PC-9 (cell line): ENCODE measurements at places on chromosomes 6 and 20. TPM values are rescaled to one million over a fixed set of nuclear protein-coding genes. Genes with fewer than 3 reads are reported as not detected.

Gene MLN
- not detected in 2 replicates for total RNA-seq

Gene SLC22A3
- not detected in 2 replicates for total RNA-seq

DNA sequence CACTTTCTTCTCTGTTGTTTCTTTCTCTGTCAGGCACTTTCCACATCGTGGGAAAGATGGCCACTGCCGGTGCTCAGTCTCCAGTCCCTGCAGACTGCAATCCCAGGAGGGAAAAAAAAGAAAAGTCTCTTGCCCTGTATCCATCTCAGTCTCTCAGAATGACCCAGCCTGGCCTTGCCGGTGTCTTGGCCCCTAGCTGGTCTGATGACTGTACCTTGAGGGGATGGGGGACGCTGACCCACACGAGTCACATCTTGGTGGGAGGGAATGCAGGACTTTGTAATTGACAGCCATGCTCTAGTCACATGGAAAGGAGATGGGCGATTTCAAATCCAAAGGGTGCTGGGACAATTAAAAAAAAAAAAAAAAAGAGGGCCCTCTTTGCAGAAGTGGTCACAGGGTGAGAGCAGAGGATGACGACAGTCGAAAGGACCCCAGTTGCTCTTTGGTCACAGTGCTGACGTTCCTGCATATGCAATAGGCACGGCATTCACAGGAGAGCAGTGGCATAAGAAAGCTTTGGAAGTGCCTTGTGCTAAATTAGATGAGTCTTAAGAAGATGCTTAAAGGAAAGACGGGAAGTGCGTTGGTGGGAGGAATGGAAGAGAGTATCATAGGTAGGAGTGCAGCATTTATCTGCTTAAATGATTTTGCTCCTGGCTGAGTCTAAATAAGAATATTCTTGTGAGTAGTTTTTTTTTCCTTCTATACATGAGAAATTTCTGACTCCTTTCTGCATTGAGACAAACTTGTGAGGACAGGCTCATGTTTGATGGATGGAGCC lies 63.9 kb upstream of the AKAP12 start:
- H3K4me1 ChIP-seq: no peaks in the 10 kb centered on the region
- H3K4me3 ChIP-seq: no peak overlapping the region
- no peaks in the 10 kb centered on the region for H3K36me3 ChIP-seq
- H3K27ac ChIP-seq: no peak overlapping the region
- no peaks in the 10 kb centered on the region for H3K27me3 ChIP-seq

Gene LRRC73
- total RNA-seq: 0.55 and 1.5 TPM in 2 replicates

DNA sequence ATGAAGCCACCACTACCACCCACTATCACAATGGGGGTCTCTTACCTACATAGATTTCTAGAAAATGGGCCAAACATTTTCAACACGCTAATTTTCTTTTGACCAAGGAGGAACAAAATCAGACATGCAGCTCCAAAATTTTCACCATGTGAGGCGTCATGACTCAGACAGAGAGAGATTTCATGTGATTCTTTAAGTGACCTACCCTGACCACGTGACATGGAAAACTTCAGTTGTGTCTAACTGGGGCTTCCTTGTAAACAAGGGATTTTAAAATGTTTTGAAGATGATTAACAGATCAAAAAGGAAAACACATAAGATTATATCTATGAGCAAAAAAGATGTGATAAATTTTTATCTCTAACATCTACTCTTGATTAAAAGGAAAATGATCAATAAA lies 199.2 kb downstream of the TBXT start:
- no peak for DNase-seq
- peaks cover 25% of the 10 kb centered on the region for H3K27me3 ChIP-seq
- no peaks in the 10 kb centered on the region for H3K4me1 ChIP-seq
- H3K4me3 ChIP-seq: no peak overlapping the region
- H3K36me3 ChIP-seq: no peaks in the 10 kb centered on the region

Gene ADA
- total RNA-seq: 28.2 and 32.9 TPM in 2 replicates

Gene C20orf96
- 20.7 and 25.7 TPM in 2 replicates for total RNA-seq

DNA sequence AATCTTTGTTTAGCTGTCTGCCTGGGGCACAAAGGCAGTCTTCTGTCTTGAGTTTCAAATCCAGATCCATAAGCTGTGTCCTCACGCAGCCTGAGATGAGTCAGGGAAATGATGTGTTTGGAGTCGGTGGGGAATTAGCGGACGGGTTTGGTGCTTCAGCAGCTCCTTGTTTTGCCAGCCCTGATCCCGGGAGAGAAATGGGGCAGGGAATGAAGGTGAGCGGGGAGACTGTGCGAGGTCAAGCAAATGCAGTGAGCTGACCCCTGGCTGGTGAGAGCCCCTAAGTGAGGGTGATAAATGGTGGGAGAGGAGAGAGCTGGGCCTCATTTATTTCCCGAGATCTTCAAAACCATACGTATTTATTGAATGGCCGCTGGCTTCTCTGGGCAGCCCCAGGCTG lies 21.6 kb downstream of the DUSP22 start:
- no peaks in the 10 kb centered on the region for H3K36me3 ChIP-seq
- no peak overlapping the region for H3K4me3 ChIP-seq
- H3K27me3 ChIP-seq: peaks cover 85% of the 10 kb centered on the region
- H3K4me1 ChIP-seq: no peaks in the 10 kb centered on the region
- no peak for DNase-seq
- no peak overlapping the region for H3K27ac ChIP-seq

DNA sequence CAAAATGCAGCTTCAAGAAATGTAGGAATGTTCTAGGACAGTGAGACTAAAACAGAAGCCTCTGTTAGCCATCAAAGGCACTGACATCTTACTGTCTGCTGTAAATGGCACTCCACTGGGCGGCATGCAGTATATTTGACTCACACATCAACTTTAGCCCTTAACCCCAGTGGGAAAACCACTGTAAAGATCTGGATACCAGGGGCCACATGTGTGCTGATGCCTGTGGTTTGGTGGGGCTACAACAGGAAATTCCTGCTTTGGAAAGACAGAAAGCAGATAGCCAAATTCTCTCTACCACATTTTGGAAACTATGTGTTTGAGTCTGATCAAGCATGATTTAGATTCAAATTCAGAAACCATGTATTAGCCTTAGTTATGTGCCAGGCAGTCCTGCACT lies 4.3 kb downstream of the PFDN4 start:
- H3K4me3 ChIP-seq: no peak overlapping the region
- no peak for DNase-seq
- H3K27ac ChIP-seq: no peak overlapping the region
- no peaks in the 10 kb centered on the region for H3K27me3 ChIP-seq

Gene NFATC2
- 6.3 and 6.8 TPM in 2 replicates for total RNA-seq

- peaks cover 16% of the 10 kb centered on the region for H3K4me1 ChIP-seq
- H3K27ac ChIP-seq: no peak overlapping the region
- no peaks in the 10 kb centered on the region for H3K27me3 ChIP-seq
- DNase-seq: no peak
- no peaks in the 10 kb centered on the region for H3K36me3 ChIP-seq
These were observed 147.5 kb upstream of the SYNDIG1 start for GRCh38 chr20:24321973-24322372.

DNA sequence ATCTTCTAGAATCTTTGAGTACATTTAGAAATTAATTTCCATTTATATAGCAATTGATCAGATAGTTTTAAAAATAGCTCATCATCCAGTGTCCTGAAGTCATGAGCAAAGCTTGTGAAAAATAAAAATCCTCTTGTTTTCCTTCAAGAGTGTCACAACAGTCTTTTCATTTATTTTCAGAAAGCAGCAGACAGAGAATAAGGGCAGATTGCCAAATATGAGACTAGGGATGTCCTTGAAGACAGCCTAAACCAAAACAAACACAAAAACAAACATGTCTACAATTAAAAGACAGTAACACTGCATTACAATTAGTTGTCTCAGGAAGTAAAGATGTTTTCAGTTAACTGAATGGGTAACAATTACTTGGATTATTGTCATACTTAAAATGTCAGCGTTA lies 682.8 kb downstream of the TFAP2A start:
- H3K4me3 ChIP-seq: no peak overlapping the region
- no peak overlapping the region for H3K27ac ChIP-seq
- H3K36me3 ChIP-seq: no peaks in the 10 kb centered on the region

GRCh38 chr6:40112350-40112749 lies 178.1 kb upstream of the MOCS1 start:
- H3K27ac ChIP-seq: no peak overlapping the region
- no peaks in the 10 kb centered on the region for H3K36me3 ChIP-seq
- H3K27me3 ChIP-seq: no peaks in the 10 kb centered on the region
- no peak for DNase-seq
- no peaks in the 10 kb centered on the region for H3K4me1 ChIP-seq

Gene MTHFD1L
- total RNA-seq: 53.3 and 65.8 TPM in 2 replicates

Gene TCF19
- 19.0 and 26.0 TPM in 2 replicates for total RNA-seq

Gene ECT2L
- not detected in 2 replicates for total RNA-seq

Gene MAP3K4
- 13.0 and 20.0 TPM in 2 replicates for total RNA-seq

Gene GOPC
- 10.8 and 14.1 TPM in 2 replicates for total RNA-seq

Gene BACH2
- total RNA-seq: 2.3 and 4.2 TPM in 2 replicates

- DNase-seq: no peak
- H3K36me3 ChIP-seq: 0 out of 2 replicates have a peak, but pooled peaks cover 4% of the 10 kb centered on the region
- no peak overlapping the region; the same call in 1 of the 2 replicates for H3K4me3 ChIP-seq
- H3K4me1 ChIP-seq: peaks cover 36% of the 10 kb centered on the region
- no peaks in the 10 kb centered on the region for H3K27me3 ChIP-seq
These were observed 94.2 kb downstream of the RREB1 start for GRCh38 chr6:7201732-7202541.

GRCh38 chr6:138988469-138988834 lies 399 bp upstream of the REPS1 start:
- peaks cover 48% of the 10 kb centered on the region for H3K4me1 ChIP-seq
- H3K4me3 ChIP-seq: peak overlapping the region; percentile 77
- no peaks in the 10 kb centered on the region for H3K36me3 ChIP-seq
- H3K27ac ChIP-seq: peak overlapping the region; percentile 70

Gene AKAP12
- total RNA-seq: 9.2 and 12.6 TPM in 2 replicates

DNA sequence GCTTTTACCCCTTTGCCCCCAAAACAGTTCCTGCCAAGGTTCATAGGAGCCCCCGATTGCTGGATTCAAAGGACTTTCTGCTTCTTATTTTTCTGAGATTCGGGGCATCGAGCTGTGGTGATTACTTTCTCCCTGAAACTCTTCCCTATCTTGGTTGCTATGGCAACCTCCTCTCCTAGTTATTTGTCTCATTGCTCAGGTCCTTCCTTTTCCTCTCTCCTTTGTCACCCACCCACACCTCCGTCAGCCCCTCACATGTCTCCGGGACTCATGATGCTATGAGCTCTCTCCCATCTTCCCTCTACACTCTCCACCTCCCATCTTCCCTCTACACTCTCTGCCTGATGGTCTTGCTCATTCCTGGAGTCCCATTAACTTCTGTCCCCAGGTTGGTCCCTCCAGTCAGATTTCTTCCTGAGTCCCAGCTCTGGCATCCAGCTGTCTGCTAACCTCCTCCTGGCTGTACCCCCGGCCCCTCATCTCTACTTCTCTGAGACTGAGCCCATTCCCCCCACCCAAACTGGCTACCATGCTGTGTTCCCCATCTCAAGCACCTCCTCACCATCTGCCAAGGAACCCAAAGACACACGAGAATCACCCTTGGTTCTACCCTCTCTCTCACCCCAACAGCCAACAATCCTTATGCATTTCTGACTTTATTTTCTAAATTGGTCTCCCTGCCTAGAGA lies 30.2 kb upstream of the NNAT start:
- no peak overlapping the region for H3K4me3 ChIP-seq
- DNase-seq: no peak
- peaks cover 54% of the 10 kb centered on the region for H3K27me3 ChIP-seq
- H3K4me1 ChIP-seq: no peaks in the 10 kb centered on the region

GRCh38 chr6:150800674-150801314 lies 64.7 kb upstream of the MTHFD1L start:
- no peak overlapping the region for H3K27ac ChIP-seq
- H3K4me3 ChIP-seq: no peak overlapping the region
- H3K27me3 ChIP-seq: no peaks in the 10 kb centered on the region

DNA sequence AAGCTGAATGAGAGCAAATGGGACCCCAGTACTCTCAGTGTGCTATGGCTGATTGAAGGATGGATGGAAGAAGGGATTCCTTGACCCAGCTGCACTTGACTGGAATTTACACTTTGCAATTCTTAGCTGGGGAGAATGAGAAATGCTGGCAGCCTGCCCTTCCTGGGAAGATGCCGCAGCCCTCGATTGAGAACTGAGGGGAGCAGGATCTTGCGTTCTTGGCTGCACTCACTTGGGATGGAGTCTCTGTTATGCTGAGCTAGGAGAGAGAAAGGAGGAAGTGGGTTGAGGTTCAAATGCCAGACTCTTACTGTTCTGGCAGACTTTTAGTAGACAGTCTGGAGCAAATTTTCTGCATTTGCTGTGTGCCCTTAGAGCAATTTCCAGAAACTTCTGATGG lies 221.2 kb downstream of the FNDC1 start:
- DNase-seq: no peak
- H3K27me3 ChIP-seq: peaks cover 8% of the 10 kb centered on the region; the same call in 1 of the 2 replicates
- H3K4me1 ChIP-seq: no peaks in the 10 kb centered on the region
- no peak overlapping the region for H3K4me3 ChIP-seq
- H3K27ac ChIP-seq: no peak overlapping the region

Gene TFAP2B
- not detected in 2 replicates for total RNA-seq

GRCh38 chr20:53804920-53805894 lies 211.6 kb upstream of the ZNF217 start:
- H3K4me3 ChIP-seq: no peak overlapping the region
- no peaks in the 10 kb centered on the region for H3K27me3 ChIP-seq
- H3K36me3 ChIP-seq: no peaks in the 10 kb centered on the region
- peak overlapping the region; percentile 92 for H3K27ac ChIP-seq
- DNase-seq: no peak
- peaks cover 35% of the 10 kb centered on the region for H3K4me1 ChIP-seq

GRCh38 chr6:23465912-23466311 lies 660.1 kb upstream of the NRSN1 start:
- no peak for DNase-seq
- no peak overlapping the region for H3K4me3 ChIP-seq
- no peaks in the 10 kb centered on the region for H3K4me1 ChIP-seq
- no peaks in the 10 kb centered on the region for H3K27me3 ChIP-seq
- H3K36me3 ChIP-seq: no peaks in the 10 kb centered on the region

DNA sequence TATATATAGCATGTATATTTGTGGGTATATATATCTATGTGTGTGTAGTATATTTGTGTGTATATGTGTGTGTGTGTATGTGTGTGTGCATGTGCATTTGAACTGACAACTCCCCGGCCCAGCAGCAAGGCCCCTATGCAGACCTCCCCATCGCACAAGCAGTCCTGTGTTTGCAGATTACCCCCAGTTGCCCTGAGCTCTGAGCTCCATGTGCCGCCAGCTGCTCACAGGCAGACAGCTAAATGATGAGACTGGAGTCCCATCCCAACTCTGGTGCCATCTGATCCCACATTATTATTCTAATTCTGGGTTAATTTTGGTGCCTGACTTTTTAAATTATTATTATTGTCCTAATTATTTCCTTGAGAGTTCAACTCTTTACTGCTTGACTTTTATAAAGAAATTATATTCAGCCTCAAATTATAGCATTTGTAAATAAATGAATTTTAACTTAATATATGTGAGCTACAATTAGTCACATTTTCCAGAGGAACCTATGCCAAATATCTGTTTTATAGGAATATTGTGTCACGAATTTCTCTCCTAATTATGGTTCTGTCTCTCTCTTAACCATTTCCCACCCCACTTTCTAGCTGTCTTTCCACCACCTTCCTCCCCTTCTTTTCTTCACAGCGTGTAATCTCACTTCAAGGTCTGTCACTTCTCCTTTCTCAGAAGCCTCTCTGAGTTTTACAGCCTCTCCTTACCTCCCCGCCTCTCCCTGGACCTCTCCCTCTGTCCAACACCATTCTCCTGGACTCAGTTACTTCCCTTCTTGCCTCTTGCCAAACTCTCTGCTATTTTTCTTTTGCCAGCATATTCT lies 90.6 kb upstream of the SYNDIG1 start:
- no peaks in the 10 kb centered on the region for H3K27me3 ChIP-seq
- no peak for DNase-seq
- H3K36me3 ChIP-seq: no peaks in the 10 kb centered on the region
- peaks cover 8% of the 10 kb centered on the region for H3K4me1 ChIP-seq
- H3K4me3 ChIP-seq: no peak overlapping the region

GRCh38 chr6:114733596-114733995 lies 390.8 kb upstream of the HS3ST5 start:
- no peak overlapping the region for H3K4me3 ChIP-seq
- no peak for DNase-seq
- no peaks in the 10 kb centered on the region for H3K4me1 ChIP-seq
